ENCODE measurements at places on chromosomes 5 and 9. TPM values are rescaled to one million over a fixed set of nuclear protein-coding genes. Genes with fewer than 3 reads are reported as not detected.

- peak overlapping the region; percentile 21 for H3K27ac ChIP-seq
- H3K27me3 ChIP-seq = no peaks in the 10 kb centered on the region
- no peaks in the 10 kb centered on the region for H3K36me3 ChIP-seq
- H3K4me1 ChIP-seq = peaks cover 5% of the 10 kb centered on the region
- peak; percentile 89 for DNase-seq
- H3K4me3 ChIP-seq = peak overlapping the region; percentile 23
These were observed 136.7 kb downstream of the CD180 start for GRCh38 chr5:67059744-67060490.

DNA sequence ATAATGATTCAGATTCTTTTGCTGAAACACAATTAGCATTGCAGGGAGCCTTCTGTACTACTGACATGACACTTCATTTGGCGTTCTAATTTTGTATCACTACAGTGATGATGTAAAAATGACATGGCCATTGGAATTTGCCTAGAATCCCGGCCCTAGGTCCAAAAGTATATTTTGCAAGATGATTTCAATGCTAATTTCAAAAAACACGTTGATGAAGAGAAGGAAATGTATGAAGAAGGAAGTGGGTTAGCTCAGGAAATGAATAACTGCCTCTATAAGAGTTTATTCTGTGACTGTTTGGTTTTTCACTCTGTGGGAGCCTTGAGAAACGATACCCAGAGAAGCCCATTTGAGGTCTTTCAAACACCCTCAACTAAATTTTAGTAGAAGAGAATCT is 59.3 kb downstream of the OSTF1 start:
- no peaks in the 10 kb centered on the region for H3K27me3 ChIP-seq
- peaks cover 4% of the 10 kb centered on the region for H3K4me1 ChIP-seq
- H3K4me3 ChIP-seq = no peak overlapping the region
- 0 out of 2 replicates have a peak, but pooled peaks cover 4% of the 10 kb centered on the region for H3K36me3 ChIP-seq
- peak; percentile 19 for DNase-seq
- H3K27ac ChIP-seq = no peak overlapping the region

DNA sequence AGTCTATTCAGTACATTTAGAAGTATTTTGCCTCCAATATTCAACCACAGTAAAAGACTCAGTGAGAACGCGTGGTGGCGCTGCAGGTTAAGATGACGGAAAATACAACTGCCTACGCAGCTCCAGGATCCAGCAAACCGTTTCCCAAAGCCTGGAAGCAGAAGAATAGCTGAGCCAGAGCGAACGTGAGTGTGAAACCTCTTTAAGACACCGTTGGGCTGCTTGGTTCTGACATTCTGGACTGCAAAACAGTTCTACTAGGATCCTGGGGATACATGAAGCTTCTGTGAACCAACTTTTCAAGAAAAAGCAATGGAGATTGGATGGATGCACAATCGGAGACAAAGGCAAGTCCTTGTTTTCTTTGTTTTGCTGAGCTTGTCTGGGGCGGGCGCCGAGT is at the start of gene PCDHB16:
Gene PCDHB16 (plus strand): TSS at position 140 of the 400 bp plus-strand sequence. CDS start 173 bp downstream, at position 313.
- no peaks in the 10 kb centered on the region for H3K4me1 ChIP-seq
- peak; percentile 32 for DNase-seq
- peak within 1 kb of the TSS; percentile 58 for H3K4me3 ChIP-seq

- peaks cover 2% of the 10 kb centered on the region for H3K4me1 ChIP-seq
- DNase-seq = peak; percentile 16
- peak overlapping the region; percentile 44 for H3K27ac ChIP-seq
- H3K36me3 ChIP-seq = peaks cover 6% of the 10 kb centered on the region
- H3K27me3 ChIP-seq = no peaks in the 10 kb centered on the region
These were observed 64.9 kb downstream of the CCNH start for GRCh38 chr5:87347841-87348240.

GRCh38 chr9:99628849-99629620 is 192.7 kb upstream of the NR4A3 start:
- H3K4me3 ChIP-seq = no peak overlapping the region
- DNase-seq = no peak
- H3K27ac ChIP-seq = no peak overlapping the region
- H3K36me3 ChIP-seq = no peaks in the 10 kb centered on the region
- H3K4me1 ChIP-seq = no peaks in the 10 kb centered on the region

The TAF11L10 gene
- not detected for total RNA-seq

The PCDHGA5 gene
- total RNA-seq = 2.0 TPM

The LRRC14B gene
- not detected for total RNA-seq

The SPINK13 gene
- total RNA-seq = not detected

The PTPN3 gene
- total RNA-seq = 0.72 TPM

The PNPLA7 gene
- under 0.01 TPM for total RNA-seq

The TMEM174 gene
- total RNA-seq = not detected
